ENCODE measurements at places on chromosomes 16 and 17.

- no peak for DNase-seq
Measured at GRCh38 chr16:3274490-3274889, 8.8 kb upstream of the ZNF263 start.

DNA sequence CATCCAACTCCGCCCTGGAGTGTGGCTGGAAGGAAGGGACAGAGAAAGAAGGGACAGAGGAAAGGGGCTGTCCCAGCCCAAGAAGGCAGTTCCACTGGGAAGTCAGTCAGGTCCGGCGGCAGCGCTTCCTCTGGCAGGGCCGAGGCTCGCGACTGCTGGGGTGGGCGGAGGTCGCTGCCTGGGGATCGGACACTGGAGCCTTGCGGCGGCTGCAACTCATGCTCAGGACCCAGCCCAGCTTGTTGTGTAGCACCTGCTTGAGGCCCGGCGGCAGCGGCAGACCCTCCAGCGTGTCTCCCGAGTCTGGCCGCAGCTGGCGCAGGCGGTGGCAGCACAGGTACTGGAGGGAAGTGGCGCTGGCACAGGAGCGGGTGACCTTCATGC, 4.0 kb upstream of the MRPS34 start:
- DNase-seq: no peak

- no peak for DNase-seq
Measured at GRCh38 chr17:8909586-8910270, 42.3 kb upstream of the PIK3R6 start.

DNA sequence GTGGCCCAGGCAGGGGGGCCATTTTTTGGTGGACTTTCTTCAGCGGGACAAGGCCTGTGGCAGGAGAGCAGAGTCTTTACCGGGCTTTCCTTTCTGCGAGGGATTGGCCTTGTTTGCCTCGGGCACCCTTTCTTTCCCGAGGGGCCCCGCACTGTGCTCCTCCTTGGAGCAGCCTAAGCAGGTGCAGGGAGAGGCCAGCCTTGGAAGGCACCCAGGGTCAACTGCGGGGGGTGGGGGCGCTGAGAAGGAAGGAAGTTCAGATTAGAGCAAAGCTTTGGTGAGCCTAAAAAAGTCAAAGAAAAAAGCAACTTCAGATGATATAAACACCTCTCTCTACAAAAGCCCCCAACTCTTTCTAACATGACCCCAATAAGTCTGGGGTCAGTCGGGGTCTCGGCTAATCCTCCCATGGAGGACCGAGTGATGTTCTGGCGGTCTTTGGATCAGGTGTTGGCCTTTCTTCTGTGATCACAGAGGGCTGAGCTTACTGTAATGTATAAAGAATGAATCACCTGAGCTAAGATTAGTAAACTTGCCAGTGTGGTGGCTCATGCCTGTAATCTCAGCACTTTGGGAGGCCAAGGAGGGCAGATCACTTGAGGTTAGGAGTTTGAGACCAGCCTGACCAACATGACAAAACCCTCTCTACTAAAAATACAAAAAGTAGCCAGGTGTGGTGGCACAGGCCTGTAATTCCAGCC, 63.0 kb downstream of the PGS1 start:
- DNase-seq: no peak

- DNase-seq: no peak
Measured at GRCh38 chr16:86800894-86801293, 222.5 kb downstream of the FOXL1 start.

DNA sequence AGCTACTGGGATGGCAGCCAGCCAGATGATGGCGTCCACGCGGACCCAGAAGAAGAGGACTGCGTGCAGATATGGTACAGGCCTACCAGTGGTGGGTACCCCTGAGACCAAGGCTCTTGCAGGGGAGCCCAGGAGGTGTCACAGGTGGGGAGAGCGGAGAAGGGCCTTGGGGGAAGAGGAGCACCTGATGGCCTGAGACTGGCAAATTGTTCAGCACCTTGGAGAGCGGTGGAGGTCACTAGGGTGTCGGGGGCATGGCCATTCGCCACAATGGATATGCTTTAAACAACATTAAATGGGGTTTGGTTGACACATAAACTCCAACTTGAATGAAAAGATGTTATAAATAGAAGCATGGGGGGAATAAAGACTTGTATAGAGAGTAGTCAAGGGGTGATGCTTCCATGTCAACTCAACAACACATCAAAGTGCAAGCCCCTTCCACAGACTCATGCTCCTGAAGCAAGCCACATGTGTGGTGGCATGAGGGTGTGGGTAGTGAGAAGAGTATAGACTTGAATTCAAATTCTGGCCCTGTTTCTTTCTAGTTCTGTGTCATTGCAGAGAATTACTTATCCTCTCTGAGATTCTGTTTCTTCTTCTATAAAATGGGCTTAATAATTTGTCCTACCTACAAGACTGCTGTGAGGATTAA, 22.2 kb downstream of the CLEC19A start:
- no peak for DNase-seq

DNA sequence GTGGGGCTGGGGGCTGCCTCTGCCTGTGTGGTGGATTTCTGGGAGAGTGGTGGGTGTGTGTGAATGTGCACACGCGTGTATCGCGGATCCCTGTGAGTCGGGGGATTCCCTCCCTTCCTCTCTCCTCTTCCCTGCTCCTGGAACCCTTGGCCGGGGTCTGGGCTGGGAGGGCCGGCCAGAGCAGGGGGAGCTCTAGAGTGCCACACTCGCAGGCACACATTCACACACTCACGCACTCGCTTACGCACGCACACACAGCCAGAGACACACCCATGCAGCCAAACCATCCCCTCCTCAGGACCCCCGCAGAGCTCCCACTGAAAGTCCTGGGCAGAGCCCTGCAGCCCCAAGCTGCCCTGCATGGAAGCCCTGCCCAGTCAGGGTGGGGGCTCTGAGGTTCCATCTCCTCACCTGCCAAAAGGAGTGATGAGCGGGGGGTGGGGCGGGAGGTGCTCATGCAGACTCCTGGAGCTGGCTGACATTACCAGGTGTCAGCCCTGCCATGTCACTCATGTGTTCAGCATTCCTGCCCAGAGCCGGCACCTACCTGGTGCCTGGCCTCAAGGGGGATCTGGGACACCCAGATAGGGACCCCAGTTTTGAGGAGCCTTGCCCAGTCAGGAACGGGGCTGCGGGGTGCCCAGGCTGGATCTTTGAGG, 1.9 kb downstream of the NECAB2 start:
- DNase-seq: no peak

GRCh38 chr17:1039511-1040215, 42.7 kb downstream of the TIMM22 start:
- DNase-seq: no peak

DNA sequence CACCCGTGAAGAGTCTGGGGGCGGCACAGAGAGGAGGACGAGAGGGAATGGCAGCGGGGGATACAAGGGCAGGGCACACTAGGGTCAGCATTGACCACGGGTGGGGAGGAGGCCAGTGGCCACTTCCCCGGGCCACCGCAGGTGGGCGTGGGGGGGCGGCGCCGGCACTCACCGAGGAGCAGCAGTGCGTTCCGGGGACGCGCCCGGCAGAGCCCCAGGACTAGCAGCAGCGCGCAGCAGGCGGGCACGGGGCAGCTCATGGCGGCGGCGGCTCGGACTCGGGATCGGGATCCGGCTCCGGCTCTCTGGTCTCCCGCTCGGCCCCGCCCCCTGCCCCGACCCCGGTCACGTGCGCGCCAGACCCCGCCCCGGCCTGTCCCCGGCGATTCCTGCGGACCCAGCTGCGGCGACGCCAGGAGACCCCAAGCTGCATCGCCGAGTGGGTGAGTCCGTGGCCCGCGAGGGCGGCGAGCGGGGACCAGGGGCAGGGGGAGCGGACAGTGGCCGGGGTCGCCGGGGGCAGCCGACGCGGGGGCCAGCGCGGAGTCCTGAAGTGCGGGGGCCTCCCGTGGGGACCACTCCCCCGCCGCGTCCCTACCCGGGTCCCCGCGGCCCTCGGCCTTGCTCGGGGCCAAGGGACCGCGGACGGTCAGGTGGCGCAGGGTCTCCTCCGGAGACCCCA, at the start of the genes SGSH and SLC26A11:
Gene SGSH (minus strand): TSS at position 280 of the 682 bp plus-strand sequence. CDS start 20 bp downstream, at position 260.
Gene SLC26A11 (plus strand): TSS at position 374 of the 682 bp plus-strand sequence. CDS start 1,134 bp downstream, outside the sequence.
- peak; percentile 40 for DNase-seq

Measured in fibroblast of the aortic adventitia (primary cell).